ENCODE measurements at places on chromosomes 5 and 9.

GRCh38 chr9:122127396-122127798 is 32.2 kb downstream of the NDUFA8 start:
- DNase-seq: peak; percentile 35

DNA sequence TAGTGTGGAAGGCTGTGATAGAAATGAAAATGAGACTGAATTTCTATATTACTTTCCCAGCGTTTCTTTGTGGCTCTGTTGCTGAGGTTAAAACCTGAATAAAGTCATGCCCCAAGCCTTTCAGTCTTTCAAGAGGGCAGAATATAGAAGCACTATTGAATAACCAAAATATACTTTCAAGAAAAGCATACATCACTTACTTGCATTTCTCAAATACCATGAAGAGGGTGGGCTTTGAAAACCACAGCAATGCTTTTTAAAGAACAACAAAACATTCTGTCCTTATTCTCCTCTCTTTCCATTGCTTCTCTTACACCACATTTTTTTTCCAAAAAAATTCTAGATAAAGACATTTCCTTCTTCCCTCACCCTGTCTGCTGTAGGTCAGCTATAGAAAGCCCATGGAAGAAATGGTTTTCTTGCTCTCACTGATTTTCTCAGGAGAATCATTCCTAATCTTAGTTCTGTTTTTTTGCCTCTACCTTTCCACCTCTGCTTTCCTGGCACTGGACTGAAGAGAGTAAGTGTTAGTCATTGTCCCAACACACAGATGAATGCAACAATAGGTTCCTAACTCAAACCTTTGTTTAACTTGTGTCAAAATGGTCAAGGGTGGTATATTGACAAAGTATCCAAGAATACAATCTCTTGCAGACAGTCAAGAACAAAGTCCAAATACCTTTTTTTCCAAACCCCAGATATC is 51.6 kb downstream of the NUDT12 start:
- DNase-seq: no peak

DNA sequence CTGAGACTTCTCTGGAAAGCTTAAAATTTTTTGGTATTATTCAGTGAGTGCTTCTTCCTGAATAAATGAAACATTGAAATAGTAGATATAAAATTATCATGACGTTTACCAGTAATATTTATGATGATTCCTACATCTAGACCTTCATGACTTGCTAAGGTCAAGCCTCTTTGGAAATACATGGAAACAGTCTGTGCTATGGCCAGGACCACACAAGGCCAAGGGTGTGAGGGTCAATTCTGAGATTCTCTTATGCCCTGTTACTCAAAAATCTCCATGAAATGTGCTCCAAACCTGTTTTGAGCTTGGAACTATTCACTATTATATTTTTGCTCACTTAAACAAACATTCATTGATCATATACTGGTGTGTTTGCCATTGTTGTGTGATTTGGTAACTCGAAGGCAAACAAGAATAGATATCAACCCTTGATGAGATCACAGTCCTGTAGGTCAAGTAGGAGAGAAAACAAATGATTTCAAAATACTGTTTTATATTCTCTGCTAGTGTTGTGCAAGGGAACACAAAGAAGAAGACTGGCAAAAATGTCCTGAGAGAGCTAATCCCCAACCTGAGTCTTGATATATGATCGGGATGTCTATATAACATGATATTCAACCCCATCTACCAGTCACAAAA is 1254.9 kb upstream of the DMAC1 start:
- DNase-seq: no peak

- DNase-seq: no peak
Observed at GRCh38 chr9:114153761-114154599, 1.4 kb upstream of the COL27A1 start.

DNA sequence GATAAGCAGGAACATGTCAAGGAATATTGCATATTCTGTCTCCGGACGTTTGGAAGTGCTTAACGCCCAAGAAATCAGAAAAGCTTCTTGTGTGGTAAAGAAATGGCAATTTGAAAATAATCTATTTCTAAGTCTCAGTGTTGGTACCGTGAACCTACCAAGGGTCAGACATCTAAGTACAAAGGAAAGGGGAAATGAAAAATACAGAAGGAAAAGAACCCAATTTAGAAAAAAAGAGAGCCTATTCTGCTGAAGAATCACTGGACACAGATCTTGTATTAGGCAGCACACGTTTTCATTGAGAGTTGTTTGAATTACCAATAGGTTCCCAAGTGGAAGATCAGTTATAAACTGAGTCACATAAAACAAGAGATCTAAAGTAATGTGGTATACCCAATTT is 46.9 kb upstream of the CEP78 start:
- no peak for DNase-seq

GRCh38 chr5:89303033-89303480 is 420.1 kb upstream of the MEF2C start:
- no peak for DNase-seq

GRCh38 chr5:44332285-44332971 is 56.8 kb downstream of the FGF10 start:
- peak; percentile 48 for DNase-seq

DNA sequence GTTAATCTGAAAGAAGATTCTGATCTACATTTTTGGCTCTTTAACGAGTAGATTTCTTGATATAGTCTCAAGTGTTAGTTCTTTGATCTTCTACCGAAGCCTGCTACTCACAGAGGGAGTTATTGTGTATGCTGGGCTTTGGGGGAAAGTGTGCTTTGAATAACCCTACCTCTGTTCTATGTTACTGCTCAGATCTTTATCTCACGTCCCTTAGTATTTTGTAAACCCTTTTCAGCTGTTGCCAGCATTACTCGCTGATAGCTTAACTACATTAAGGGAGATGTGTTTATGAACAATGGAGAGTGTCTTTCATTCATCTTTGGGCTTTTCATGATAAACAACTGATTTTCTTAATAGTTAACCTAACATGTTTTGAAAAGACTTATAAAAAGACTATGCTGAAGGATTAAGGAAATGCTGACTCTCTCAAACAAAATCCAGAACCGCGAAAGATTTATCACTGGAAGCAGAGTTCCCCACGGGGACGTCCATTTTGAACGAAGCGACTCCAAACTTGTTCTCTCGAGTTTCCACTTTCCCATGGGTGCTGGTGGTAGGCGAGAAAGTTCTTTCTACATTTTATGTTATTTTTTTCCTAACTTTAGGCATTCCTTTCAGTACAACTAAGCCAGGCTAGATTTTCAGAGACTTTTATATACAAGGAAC is 27.9 kb upstream of the ALDH1A1 start:
- DNase-seq: no peak

DNA sequence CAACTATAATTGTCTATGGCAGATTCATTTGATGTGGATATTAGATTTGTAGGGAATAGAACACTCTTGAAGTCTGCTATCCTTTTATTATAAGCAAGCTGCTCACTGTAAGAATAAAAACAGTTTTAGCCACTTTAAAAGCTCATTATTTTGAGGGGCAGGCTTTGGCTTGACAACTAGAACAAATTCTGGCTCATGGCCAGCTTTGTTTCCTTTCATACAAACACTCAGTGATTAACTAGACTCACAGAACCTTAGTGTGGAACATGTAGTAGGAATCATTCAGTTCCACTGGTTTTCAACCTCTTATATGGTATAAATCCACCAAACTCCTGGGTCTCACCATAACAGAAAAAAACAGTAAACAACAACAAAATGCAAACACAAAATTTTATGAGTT is 27.4 kb upstream of the CEP120 start:
- DNase-seq: no peak

- no peak for DNase-seq
Observed at GRCh38 chr9:120256146-120256545, 323.8 kb downstream of the CDK5RAP2 start.

- no peak for DNase-seq
Observed at GRCh38 chr9:4353236-4353635, 53.4 kb upstream of the GLIS3 start.

DNA sequence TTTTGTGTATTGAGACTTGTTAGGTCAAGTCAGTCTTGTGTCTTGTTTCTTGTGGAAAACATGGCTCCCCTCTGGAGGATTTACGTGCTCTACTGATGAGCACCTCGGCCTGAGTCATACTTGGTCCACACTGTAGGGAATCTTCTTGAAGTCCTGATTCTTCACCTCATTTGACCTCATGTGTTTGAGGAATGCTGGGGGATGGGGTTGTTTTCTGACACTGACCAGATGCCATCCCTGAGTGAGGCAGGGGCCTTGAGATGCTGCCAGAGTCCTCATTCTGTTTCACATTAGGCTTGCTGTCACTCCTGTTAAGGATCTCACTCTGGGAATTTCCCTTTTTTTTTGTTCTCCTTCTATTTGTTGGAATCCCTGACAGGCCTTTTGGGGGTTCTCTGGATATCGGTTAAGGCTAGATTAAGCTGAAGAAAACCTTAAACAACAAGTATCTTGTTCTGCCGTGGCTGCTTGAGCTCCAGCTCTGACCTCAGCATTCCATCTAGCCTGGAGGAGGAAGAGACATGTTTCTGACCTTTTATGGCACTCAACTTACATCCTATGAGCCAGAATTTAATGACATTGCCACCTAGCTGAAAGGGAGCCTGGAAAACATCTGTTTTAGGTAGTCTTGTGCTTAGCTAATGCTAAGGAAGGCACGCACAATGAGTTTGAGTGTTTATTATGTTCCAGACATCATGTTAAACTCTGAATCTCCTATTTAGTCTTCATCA is 20.6 kb downstream of the TCOF1 start:
- DNase-seq: no peak

- no peak for DNase-seq
Observed at GRCh38 chr5:159827861-159828260, 88.4 kb upstream of the ADRA1B start.

- DNase-seq: no peak
Observed at GRCh38 chr9:75636427-75637045, 253.9 kb upstream of the PCSK5 start.

- DNase-seq: no peak
Observed at GRCh38 chr9:107174441-107174840, 108.6 kb upstream of the RAD23B start.

DNA sequence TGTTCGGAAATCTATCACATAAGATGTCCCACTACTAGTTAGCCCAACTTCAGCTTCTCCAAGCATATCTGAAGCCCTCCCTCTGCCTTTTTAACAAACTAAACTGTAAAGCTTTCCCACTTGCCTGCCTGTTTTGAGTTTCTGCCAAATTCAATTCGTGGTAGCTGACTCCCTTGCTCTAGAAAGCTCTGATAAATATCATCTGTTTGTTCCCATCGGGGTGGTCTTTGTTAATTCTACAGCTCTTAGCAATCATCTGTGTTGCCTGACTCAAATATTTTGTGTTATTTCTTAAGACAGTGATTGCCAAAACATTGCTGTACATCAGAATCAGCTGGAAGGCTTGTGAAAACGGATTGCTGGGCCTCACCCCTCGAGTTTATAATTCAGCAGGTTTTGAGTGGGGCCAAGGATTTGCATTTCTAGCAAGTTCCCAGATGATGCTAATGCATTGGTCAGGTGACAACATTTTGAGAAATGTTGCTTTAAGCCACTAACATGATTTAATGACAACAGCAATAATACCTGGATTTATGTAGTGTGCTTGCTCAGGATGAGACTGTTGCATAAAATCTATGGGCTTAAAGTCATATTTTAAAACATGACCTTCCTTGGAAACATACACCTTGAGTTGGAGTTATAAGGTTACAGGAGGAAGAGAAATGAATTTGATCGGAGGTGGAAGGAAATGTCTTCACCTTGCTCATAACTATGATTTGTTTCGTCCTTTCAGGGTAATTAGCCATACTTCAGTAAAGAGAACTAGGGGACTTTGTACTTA is 631.9 kb downstream of the PSAT1 start:
- DNase-seq: no peak

- no peak for DNase-seq
Observed at GRCh38 chr5:117486879-117487391, 912.3 kb upstream of the SEMA6A start.

Measured in hematopoietic multipotent progenitor cell treated with erythropoietin and hydrocortisone succinate and interleukin-3 and kit ligand, for 8 days (in vitro differentiated cells).